Body of pancreas (tissue), 4 donors: ENCODE measurements at places on chromosomes 16 and 17. TPM values are rescaled to one million over a fixed set of nuclear protein-coding genes. Genes with fewer than 3 reads are reported as not detected.
A peak's percentile ranks its signal among the peaks of the same experiment; 100 is the strongest.

GRCh38 chr16:16127469-16128116 lies 95.7 kb downstream of the ABCC6 start:
- H3K27ac ChIP-seq: no peak overlapping the region
- peak; percentile 73 for DNase-seq
- no peaks in the 10 kb centered on the region for H3K27me3 ChIP-seq

- no peaks in the 10 kb centered on the region for H3K4me1 ChIP-seq
- no peak overlapping the region for H3K27ac ChIP-seq
- no peaks in the 10 kb centered on the region for H3K27me3 ChIP-seq
- no peaks in the 10 kb centered on the region for H3K36me3 ChIP-seq
Observed at GRCh38 chr17:8698162-8698971, 46.3 kb downstream of the CCDC42 start.

GRCh38 chr17:51741458-51741857 lies 417.1 kb downstream of the CA10 start:
- H3K27ac ChIP-seq: no peak overlapping the region
- H3K4me1 ChIP-seq: no peaks in the 10 kb centered on the region
- H3K36me3 ChIP-seq: no peaks in the 10 kb centered on the region
- H3K4me3 ChIP-seq: no peak overlapping the region
- H3K27me3 ChIP-seq: no peaks in the 10 kb centered on the region

DNA sequence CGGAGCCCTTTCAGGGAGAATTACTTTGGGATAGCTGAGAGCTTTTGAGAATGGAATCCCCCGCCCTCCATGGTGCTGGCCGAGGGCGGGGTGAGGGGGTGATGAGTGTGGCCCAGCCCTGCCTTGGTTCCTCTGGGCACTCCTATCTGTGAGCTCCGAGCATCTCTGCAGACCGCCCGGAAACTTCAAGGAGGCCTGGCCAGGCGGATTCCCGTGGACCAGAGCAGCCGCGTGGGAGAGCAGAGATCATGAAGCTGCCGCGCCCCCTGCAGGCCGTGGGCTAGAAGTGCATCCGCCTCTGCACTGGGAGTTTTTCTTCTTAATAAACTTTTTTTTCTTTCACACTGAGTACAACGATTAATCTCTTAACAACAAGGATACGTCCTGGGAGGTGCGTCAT lies 392.9 kb upstream of the EEF2KMT start:
- no peak overlapping the region for H3K27ac ChIP-seq
- H3K27me3 ChIP-seq: no peaks in the 10 kb centered on the region
- no peak overlapping the region for H3K4me3 ChIP-seq
- no peaks in the 10 kb centered on the region for H3K4me1 ChIP-seq

- DNase-seq: no peak
- no peak overlapping the region for H3K27ac ChIP-seq
- H3K4me1 ChIP-seq: no peaks in the 10 kb centered on the region
- H3K27me3 ChIP-seq: no peaks in the 10 kb centered on the region
Observed at GRCh38 chr17:35531160-35531559, 6.3 kb downstream of the SLFN12L start.

The IGF2BP1 gene
- not detected for total RNA-seq

The TMEM114 gene
- not detected for total RNA-seq
